Neural progenitor cell (in vitro differentiated cells): ENCODE measurements at places on chromosomes 2 and 18.
A peak's percentile ranks its signal among the peaks of the same experiment; 100 is the strongest.

GRCh38 chr2:109383505-109384307, 230.1 kb downstream of the SEPTIN10 start:
- no peak for DNase-seq

- no peak for DNase-seq
These were observed 790.9 kb upstream of the GCFC2 start for GRCh38 chr2:76501641-76502040.

- DNase-seq = no peak
These were observed 25.9 kb upstream of the FAHD2A start for GRCh38 chr2:95376311-95377215.

GRCh38 chr2:101157272-101157671, 6.1 kb upstream of the TBC1D8 start:
- no peak for DNase-seq

DNA sequence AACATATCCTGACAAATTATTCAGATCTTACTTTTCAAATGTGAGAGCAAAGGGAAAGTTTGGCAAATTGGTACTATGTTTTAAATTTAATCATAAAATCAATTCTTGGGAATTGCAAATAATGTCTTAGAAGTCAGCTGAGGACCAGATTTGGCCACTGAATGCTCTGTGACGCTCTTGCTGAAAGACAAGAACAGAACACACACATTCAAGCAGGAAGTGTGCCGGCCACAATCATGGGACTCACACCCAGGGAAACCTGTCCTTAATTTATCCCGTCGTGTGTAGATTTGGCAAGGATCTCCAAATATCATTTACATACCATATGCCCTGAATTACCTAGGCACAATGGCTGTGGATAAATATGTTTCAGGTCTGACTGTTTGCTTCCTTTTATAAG, 253.1 kb downstream of the TCF4 start:
- DNase-seq = no peak

GRCh38 chr2:136777391-136777790, 12.0 kb downstream of the THSD7B start:
- no peak for DNase-seq

GRCh38 chr18:23320709-23321236, 132.3 kb upstream of the RIOK3 start:
- no peak for DNase-seq

DNA sequence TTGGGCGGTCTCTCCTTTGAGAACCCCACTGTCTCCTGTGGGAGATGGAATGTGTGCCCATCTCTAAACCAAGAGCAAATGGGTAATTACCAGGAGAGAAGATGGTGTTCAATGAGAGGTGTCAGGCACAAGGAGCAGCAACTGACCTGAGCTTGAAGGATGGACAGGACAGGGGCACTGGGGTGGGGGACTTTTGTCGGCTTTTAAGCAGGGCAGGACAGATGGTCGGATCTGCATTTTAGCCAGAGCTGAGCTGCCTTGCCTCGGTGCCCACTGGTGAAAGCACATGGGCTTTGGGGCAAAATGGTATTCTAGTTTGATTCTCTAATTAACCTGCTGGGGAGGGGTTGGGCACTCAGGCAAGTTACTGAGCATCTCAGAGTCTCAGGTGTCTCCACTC, 98.0 kb downstream of the INHBB start:
- DNase-seq = no peak

DNA sequence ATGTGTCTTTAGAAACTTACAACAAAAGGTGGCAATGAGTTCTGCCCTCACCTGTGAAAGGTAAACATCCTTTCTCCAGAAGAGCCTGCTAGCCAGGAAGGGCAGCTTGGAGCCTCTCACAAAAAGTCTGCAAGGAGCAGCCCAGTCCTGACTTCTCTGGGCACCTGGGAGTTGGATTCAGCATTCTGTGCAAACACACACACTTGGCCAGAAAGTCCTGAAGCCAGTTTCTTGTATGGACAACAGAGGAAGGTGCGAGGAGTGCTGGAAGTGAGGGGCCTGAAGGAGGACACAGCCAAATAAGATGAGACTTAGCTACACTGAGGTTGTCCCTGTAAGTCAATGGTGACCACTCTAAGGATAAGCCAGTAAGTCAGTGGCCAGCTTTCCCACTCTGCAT, 52.4 kb upstream of the SLC1A4 start:
- no peak for DNase-seq

DNA sequence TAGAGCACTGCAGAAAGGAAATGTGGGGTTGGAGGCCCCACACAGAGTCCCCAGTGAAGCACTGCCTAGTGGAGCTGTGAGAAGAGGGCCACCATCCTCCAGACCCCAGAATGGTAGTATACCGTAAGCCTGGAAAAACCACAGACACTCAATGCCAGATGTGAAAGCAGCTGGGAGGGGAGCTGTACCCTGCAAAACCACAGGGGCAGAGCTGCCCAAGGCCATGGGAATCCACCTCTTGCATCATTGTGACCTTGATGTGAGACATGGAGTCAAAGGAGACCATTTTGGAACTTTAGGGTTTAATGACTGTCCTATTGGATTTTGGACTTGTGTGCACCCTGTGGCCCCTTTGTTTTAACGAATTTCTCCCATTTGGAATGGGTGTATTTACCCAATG, 75.3 kb upstream of the SERPINE2 start:
- DNase-seq = no peak

DNA sequence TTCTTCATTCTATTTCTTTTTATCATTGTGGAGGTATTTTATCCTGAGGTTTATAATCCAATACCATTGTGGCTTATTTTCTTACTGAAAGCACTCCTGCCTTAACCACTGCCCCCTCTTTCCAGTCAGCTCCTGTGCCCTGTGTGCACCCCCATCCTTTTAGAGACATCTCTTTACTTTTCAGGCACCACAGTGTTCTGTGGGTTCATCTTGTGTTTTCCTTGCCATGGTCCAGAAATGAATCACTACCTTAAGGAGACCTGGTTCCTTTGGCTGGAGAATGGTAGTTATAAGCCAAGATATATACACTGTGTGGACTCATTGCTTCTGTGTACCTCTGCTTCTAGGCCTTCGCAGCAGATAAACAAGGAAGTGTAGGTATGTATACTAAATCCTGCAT, 278.3 kb downstream of the PTGR3 start:
- no peak for DNase-seq

GRCh38 chr2:16716024-16716423, 50.4 kb upstream of the CYRIA start:
- no peak for DNase-seq

- DNase-seq = no peak
These were observed 10.8 kb upstream of the IL18RAP start for GRCh38 chr2:102412199-102412598.

GRCh38 chr18:2002151-2002550, 569.2 kb downstream of the METTL4 start:
- DNase-seq = peak; percentile 46

DNA sequence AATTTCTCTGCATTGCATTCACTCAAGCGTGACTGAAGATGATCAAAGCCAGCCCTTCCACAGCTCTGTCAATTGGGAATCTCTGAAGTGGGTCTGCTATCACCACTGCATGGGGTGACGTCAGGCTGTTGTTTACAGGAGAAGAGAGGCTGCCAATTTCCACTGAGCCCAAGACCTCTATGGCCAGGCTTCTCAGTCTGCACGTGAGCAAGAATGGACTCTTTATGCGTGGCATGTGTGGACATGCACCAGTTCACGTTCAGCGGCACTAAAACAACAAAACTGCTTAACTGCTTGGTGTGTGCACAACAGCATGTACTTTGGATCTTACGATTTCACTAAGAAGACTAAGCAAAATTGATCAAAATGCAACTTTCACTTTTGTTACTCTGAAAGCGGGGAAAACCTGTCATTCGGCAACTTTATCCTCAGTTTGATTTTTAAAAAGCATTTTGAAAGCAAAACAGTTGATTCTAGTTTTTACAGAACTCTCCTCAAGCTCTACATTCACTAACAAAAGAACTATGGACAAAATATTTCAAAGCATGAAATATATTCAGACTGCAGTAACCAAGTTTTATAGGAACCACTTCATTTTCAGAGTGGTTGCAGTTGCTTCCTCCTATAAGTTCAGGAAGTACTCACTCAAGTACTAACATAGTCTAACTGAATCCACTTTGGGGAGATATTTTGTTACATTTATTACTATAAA, 77.0 kb upstream of the SERTAD2 start:
- DNase-seq = peak; percentile 54

DNA sequence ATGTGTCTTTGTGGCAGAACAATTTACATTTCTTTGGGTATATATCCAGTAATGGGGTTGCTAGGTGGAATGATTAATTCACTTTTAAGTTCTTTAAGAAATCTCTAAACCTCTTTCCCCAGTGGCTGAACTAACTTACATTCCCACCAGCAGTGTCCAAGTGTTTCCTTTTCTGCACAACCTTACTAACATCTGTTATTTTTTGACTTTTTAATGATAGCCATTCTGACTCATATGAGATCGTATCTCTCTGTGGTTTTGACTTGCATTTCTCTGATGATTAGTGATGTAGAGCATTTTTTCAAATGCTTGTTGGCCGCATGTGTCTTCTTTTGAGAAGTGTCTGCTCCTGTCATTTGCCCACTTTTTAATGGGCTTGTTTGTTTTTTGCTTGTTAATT, 43.1 kb upstream of the PTH2R start:
- no peak for DNase-seq

DNA sequence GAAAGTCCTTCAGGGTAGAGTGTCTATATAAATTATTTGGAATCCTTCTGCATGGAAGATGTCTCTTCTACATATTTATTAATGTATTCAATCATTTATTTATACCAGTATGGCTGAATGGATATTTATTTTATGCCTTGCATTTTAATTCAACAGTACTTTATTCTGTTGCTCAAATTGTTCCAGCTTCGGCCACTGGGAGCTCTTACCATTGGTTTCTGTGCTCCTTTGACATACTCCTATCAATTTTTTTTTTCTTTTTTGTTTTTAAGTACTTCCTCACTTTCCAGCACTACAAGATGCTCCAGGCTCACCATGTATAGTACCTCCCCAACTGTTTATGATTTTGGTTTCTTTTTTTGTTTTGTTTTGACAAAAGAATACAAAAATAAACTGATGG, 39.4 kb upstream of the WIPF1 start:
- DNase-seq = no peak

DNA sequence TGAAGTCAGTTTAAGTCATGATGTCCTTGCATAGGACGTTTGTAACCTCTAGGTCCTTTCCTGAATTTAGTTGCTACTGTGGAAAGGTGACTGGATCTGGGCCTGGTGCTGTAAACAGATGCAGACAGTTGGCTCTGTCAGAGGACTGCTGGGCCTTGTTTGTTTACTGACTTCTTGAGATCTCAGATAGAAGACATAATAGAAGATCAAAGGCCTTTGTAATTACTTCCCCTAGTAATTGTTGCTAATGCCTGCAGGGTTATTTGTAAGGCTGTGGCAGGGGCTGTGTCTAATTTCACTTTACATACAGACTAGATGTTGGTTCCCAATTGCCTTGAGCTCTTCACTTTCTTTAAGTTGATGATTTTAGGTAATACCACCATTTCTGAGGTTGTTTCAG, 42.5 kb downstream of the LYPD6B start:
- peak; percentile 54 for DNase-seq
